ENCODE measurements at places on chromosomes 2 and 18. TPM values are rescaled to one million over a fixed set of nuclear protein-coding genes. Genes with fewer than 3 reads are reported as not detected.

DNA sequence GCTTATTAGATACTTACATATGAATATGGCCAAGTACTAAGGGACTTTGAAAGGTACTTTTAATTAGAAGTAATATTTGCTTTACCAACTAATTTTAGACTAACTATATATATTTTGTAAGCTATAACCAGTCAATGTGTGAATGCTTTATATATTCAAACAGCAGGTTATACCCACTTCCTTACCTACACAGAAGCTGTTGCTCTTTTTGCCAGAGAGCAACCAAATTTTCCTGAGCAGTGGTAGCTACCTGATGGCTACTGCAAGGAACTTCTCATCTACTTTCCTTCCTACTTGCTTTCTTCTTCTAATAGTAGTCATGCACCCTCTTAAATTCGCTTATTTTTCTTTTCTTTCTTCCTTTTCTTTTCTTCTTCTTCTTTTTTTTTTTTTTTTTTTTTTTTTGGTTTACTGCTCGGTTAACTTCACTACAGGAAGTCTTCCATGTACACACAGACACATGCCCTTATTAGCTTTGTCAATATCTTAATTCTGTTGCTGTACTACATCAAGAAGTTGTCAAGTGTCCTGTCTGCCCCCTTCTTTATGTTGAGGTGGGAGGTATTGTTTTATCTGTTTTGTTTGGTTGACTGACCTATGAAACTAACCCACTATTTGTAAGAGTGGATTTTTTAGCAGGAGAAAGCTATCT lies 95.0 kb downstream of the EPC2 start:
- no peak for DNase-seq

The IL1RL2 gene
- total RNA-seq: not detected

The TRIM43 gene
- total RNA-seq: not detected

The HADHA gene
- total RNA-seq: 120 TPM

The COLEC11 gene
- 6.1 TPM for total RNA-seq

DNA sequence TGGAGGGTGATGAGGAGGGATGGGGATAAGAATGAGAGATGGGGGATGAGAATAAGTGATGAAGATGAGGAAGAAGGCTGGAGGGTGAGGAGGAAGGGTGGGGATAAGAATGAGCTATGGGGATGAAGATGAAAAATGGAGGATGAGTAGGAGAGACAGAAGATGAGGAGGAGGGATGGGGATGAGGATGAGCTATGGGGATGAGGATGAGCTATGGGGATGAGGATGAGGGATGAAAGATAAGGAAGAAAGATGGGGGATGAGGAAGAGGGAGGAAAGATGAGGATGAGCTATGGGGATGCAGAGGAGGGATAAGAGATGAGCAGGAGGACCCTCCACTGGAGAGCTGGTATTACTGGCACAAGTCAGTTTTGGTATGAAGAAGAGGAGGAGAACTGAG lies 231.5 kb downstream of the NAPG start:
- DNase-seq: no peak

DNA sequence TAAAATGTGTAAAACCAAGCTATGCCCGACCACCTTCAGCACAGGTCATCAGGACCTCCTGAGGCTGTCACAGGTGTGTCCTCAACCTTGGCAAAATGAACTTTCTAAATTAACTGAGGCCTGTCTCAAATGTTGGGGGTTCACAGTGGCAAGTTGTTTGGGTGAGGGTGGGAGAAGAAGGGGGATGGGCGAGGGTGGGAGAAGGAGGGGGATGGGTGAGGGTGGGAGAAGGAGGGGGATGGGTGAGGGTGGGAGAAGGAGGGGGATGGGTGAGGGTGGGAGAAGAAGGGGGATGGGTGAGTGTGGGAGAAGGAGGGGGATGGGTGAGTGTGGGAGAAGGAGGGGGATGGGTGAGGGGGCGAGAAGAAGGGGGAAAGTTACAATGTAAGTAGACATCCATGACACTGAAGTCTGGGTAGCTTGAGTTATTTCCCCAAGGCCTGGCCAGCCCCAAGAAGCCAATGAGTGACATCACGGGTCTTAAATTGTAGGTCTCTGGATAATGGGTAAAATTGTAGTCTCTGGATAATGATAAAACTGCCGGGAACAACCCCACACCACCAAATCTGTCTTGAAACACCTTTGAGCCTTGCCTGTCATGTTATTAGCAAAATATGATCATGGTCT lies 56.3 kb downstream of the TIMM21 start:
- DNase-seq: no peak

The KATNAL2 gene
- 3.4 TPM for total RNA-seq

DNA sequence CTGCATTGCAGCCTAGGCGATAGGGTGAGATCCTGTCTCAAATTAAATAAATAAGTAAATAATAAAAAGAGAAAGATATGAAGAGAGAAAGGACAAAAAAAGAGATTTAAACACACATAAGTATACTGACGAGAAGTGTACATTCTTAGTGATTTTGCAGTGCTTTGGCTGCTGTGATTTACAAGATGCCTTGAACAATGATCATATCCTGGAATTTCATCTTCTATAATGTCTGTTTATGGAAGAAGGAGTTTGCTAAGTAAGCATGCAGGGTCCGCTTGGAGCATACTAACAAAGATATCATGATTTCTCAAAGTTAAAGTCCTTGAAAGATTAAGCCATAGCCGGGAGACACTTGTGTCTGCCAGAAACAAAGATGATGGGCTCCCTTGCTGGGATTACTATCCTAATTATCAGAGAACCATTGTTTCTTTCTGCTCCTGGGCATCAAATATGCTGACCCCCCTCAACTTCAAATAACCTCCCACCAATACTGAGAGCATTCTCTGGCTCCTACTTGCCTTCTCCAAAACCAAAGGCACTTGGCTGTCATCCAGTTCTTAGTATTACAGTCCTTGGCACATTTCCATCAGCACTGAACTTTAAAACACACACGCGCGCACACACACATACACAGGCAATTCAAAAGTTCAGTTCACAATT lies 47.5 kb upstream of the STAM2 start:
- DNase-seq: no peak

The UGT1A10 gene
- not detected for total RNA-seq

The LOXL3 gene
- total RNA-seq: 18.7 TPM

DNA sequence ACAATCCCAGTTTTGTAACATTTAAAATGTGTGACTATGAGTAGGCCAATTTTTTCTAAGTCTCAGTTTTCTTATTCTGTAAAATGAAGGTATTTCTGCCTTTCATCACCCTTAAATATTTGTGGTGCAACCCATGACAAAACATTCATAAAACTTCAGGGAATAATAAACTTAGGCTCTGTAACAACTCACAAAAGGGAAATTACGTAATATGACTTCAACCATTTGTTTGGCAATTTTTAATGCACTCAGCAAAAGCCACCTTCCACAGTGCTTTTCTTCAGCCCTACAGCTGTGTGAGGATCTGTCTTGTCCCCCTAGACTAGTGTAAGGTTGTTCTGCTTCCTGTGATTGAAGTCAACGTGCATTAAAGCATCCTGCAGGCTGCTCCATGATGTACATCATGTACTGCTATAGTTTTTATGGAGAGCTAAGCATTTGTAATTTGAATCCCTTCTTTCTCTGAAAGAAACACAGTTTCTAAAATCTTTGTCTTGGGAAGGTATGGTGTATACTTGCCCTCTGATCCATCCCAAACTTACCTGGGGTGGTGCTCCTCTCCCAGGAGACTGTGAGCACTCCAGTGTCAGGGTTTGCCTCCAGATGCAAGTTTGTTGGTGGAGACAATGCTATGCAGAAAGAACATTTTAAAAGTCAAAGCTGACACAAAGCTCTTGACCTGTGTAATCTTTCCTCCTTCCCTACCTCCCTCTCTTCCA lies 39.1 kb downstream of the FN1 start:
- no peak for DNase-seq

The CNRIP1 gene
- 16.6 TPM for total RNA-seq
